ENCODE measurements at places on chromosomes 7 and 10.

DNA sequence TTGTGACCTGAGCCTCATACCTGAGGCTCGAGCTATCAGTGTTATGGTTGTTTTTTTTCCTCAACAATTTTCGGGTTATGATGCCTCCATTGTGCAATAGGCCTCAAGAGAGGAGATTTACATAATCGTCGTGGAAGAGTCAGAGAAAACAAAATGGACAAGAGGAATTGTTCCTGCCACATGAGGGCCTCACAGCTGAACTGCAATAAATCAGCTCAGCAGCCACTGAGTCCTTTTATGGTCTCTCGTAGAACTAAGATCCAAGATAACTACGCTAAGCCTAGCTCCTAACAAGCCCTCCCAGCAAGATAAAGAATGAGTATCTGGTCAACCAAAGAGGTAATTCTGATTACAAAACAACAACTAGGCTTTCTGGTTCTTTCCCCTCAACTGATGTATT, 336.8 kb downstream of the WDR11 start:
- no peak for DNase-seq

- DNase-seq, result no peak
These were observed 5.0 kb downstream of the EIF3B start for GRCh38 chr7:2359610-2360009.

DNA sequence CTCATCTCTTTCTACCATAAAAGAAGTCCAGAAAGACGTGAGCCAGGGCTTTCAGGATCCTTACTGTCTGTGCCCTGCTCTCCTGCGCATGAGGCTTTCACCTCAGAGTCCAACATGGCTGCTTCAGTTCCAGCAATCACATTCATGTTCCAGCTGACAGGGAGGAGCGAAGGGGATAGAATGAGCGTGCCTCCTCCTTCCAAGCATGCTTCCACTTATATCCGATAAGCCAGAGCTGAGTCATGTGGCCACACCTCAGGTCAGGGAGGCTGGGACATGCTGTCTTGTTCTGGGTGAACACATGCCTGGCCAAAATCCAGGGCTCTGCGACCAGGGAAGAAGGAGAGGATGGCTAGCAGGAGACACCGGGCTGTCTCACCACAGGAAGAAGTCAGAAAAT, 248.2 kb downstream of the SKAP2 start:
- DNase-seq, result no peak

DNA sequence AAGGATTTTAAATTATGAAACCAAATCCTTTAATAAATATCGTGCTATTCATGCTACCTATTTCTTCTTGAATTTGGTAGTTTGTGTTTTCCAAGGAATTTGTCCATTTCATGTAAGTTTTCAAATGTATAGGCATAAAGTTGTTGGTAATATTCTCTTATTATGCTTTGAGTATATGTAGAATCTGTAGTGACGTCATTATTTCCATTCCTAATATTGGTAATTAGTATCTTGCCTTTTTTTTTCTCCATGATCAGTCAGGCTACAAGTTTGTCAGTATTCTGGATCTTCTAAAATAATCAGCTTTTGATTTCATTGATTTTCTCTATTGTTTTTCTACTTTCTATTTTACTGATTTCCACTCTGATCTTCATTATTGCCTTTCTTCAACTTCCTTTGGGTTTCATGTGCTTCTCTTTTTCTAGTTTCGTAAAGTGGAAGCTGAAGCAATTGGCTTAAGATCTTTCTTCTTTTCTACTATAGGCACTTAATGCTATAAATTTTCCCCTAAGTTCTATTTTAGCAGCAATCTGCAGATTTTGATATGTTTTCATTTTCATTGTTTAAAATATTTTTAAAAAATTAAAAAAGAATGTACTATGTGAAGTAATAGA, 156.5 kb upstream of the HDAC9 start:
- no peak for DNase-seq

GRCh38 chr10:108411206-108411605, 1246.7 kb upstream of the SORCS1 start:
- DNase-seq, result no peak

DNA sequence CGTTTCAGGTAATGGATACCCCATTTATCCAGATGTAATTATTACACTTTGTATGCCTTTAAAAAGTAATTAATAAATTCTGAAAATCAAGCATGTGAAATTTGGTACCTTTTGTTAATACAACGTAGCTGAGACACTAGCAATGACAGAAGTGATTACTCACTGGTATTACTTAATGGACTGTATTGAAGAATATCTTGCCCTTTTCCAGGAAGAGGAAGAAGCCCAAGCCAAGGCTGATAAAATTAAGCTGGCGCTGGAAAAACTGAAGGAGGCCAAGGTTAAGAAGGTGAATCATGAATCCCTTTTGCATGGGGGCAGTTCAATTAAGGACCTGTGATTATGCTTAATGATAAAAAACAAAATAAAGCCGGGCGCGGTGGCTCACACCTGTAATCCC, 64.8 kb downstream of the APBB1IP start:
- no peak for DNase-seq

- DNase-seq, result no peak
These were observed 54.5 kb upstream of the LBX1 start for GRCh38 chr10:101283762-101284100.

DNA sequence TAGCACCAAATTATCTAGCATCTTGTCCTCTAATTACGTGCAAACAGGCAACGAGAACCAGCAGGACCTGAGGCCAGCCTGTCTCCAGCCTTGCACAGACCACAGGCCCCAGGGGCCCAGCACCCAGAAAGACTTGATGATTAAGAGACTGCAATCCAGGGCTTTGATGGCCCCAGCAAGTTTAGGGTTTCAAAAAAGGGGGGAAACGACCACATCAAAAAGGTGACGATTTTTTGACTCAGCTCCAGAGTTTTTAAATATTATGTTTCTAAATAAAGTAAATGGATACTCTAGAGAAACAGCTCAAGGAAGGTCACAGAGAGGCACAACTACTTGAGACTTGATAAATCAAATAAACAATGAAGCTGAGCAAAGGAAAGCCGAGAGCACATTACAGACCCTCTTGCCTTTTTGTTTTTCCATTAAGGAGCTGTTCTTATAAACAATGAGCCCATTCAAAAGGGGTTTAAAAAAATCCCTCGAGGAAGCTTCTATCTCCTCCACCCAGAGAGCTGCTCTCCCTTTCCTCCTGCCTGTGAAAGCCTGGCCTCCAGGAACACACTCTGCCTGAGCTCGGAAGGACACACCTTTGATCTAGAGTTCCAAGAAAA, 44.1 kb downstream of the GLI3 start:
- no peak for DNase-seq

DNA sequence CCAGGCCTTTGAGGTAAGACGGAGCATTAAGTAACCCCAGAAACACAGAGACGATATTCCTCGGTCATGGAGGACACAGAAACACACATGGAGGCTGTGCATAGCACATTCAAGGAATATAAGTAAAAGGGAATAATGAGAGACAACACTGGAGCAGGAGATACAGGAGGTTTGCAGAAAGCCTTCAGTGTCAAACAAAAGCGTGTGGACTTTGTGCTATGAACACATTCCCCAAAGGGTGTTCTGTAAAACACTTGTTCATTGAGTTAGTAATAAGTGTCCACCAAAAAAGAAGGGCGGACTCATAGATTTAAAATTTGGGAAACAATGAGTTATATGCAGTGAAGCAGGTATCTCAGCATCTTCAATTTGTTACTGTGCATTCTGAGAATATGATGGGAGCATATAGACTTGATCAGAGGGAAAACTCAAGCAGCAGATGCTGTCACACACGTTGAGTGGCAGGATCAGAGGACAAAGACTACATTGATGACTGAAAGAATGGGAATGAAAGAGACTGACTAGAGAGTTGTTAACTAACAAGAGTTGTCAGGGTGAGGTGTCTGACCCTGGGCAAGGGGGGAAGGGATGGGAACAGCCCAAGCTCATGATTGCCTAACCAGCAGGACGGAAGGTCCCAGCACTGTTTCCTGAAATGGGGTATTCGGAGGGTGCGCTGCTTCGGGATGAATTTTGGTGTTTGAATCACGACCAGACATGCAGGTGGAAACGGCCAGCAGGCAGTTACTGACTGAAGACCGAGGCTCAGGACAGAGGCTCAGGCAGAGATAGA, 85.2 kb upstream of the VIPR2 start:
- no peak for DNase-seq

GRCh38 chr7:20064974-20065862, 152.0 kb downstream of the MACC1 start:
- DNase-seq, result no peak

GRCh38 chr10:49667991-49668390, 11.5 kb upstream of the C10orf53 start:
- DNase-seq, result no peak

DNA sequence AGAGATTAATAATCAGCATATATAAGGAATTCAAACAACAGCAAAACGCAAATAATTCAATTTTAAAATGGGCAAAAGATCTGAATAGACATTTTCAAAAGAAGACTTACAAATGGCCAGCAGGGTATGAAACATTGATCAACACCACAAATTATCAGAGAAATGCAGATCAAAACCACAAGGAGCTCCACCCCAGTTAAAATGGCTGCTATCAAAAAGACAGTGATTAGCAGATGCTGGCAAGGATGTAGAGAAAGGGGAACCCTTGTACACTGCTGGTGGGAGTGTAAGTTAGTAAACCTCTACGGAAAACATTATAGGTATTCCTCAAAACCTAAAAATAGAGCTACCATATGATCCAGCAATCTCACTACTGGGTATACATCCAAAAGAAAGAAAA, 128.0 kb upstream of the CACUL1 start:
- DNase-seq, result no peak

- DNase-seq, result peak; percentile 85
These were observed 57.5 kb downstream of the EXOC4 start for GRCh38 chr7:133310232-133310862.

- DNase-seq, result no peak
These were observed 1.3 kb downstream of the IMMP2L start for GRCh38 chr7:111560773-111561653.

DNA sequence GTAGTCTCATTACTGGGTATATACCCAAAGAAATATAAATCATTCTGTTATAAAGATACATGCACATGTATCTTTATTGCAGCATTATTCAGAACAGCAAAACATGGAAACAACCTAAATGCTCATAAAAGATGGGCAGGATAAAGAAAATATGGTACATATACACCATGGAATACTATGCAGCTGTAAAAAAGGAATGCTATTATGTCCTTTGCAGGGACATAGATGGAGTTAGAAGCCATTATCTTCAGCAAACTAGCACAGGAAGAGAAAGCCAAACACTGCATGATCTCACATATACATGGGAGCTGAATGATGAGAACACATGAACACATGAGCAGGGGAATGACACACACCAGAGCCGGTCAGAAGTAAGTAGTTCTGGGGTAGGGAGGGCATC, 297.4 kb upstream of the GLI3 start:
- no peak for DNase-seq

GRCh38 chr10:51462076-51462779, 237.2 kb downstream of the CSTF2T start:
- DNase-seq, result no peak

DNA sequence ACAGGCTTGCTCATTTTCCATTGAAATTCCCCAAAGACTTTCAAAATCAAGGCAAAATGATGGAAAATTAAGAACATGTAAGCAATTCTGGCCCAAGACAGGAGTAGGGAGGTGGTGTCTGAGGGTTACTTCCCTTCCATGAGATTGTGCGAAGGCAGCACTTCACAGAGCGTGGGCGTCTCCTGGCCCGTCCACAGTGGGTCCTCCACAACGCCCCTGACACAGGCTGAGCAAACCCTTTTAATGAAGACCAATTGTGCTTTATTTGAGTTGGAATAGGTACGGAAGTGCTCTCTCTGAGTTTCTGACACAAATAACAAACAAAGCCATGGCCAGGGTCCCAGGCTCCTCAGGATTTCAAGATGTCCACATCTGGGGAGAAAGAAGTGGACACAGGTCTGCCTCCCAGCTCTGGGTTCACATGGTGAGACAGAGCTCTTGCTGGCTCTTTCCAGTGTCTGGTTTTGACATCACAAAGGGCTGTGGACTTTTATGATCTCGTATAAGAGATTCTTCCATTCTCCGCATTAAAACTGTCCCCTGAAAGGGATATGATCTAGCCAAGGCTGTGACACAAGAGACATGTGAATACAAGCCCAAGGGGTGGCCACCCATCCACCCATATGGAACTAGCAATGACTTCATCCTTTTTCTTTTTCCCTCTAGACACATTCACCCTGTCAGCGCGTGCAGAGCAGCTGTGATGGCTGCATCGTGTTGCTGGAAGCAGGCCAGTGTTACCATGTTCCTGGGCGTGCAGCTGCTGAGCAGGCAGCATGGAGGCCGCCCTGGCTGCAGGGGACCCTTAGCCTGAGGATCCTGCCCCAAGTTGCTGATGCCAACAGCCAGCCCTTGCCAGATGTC, 145.6 kb downstream of the ADAM12 start:
- DNase-seq, result no peak

DNA sequence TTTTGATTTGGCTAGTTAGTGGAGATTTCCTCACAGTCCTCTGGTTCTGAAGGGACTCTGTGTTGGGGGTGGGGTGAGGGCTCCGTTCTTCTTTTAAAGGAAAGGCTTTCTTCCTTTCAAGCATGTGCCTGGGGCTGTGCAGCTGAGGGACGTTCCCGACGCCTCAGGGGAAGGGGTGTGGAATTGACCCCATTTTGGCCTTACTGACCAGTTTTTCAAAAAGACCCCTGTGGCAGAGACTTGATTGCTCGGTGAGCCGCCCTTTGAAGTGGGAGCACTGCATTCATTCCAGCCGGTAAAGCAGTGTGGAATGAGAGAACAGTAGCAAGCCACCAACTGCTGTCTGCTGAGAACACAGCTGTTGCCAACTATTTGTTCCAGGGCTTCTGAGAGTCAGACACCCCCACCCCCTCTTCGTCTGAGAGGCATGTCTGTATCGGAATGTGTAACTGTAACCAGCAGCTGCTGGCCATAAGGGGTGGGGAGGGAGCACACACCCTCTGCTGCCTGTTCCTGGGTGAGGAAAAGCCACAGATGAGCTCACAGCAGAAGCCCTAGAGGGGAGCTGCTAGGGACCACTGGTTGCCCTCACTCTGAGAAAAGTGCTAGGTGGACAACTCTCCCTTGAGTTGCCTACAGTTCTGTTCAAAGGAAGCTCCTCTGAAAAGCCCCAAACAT, 33.2 kb downstream of the WBP1L start:
- DNase-seq, result no peak

DNA sequence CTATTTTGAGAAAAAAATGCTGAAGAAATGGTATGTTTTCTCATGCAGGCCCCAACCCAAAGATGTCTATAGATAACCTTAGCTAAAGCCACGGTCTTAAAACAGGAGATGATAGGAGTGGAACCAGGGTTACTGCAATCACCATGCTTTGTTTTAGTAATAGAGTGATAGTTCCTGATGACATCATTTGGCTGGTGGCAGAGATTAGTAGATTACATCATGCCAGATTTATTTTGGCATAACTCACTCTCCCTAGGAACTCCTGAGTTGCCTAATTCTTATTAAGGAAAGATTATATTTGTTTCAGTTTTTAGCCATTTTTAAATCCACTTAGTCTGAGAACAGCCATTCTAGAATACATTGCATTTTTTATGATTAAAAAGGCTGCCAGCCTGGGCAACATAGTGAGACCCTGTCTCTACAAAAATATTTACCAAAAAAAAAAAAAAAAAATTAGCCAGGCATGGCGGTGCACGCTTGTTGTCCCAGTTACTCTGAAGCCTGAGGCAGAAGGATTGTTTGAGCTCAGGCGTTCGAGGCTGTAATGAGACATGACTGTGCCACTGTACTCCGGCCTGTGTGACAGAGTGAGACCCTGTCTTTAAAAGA, 17.8 kb downstream of the ENO4 start:
- no peak for DNase-seq
